Endodermal cell (in vitro differentiated cells): ENCODE measurements at places on chromosomes 16 and 17.

DNA sequence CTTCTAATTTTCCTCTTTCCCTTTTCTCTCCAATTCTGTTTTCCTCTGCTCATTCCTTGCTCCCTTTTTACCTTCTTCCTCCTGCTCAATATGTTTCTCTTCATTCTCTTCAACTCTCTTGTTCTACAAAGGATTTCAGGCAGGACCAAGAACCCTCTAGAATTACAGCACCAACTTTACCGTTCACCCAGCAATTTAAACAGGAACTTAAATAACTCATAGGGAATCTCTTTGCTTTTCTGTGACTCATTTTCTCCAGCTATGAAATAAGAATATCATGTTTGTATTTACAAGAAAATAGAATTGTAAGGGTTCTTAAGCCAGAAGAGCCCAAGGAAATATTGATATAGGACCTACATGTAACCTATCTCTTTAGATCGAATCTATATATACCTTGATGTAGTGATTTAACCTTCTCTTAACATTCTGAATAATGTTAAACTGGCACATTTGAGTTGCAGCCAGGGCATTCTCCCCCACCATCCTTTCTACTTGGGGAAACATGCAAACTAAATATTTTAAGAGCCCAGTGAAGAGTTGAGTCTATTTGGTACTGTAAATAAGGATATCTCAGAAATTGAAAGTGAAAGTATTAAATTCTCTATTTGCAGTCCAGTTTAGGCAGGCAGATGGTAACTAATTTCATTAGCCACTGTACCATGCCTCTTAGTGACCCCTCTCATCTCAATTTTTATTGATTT lies 137.0 kb downstream of the ANKFN1 start:
- DNase-seq = no peak

DNA sequence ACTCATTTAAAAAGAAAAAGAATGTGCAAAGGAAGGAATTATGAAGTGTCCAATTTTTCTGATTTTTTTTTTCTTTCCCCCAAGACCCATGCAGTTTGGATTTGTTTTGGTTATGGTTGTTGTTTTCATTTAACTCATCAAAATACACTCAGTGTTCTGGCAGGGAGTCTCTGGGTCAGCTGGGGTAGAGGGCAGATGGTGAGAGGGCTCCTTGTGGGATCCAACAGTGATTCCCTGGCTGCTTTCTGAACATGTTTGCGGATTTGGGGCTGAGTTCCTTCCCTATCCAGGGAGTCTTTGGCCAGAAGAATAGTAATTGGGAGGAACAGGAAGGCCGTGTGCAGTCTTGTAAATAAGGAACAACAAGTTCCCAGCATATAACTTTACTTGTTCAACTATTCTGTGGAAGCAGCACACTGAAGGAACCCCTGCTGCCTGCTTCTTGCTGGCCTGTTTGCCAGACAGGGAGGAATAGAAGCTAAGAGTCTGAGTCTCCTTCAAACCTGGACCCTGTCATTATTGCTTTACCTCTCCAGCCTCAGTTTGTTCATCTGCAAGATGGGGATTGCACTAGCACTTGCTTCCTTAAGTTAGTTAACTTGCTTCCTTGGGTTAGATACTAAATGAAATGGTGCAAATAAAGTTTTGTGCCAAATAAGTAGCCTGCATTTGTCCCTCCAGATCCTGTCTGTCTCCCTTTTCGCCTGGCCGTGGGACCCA lies 32.1 kb downstream of the C17orf67 start:
- DNase-seq = no peak

DNA sequence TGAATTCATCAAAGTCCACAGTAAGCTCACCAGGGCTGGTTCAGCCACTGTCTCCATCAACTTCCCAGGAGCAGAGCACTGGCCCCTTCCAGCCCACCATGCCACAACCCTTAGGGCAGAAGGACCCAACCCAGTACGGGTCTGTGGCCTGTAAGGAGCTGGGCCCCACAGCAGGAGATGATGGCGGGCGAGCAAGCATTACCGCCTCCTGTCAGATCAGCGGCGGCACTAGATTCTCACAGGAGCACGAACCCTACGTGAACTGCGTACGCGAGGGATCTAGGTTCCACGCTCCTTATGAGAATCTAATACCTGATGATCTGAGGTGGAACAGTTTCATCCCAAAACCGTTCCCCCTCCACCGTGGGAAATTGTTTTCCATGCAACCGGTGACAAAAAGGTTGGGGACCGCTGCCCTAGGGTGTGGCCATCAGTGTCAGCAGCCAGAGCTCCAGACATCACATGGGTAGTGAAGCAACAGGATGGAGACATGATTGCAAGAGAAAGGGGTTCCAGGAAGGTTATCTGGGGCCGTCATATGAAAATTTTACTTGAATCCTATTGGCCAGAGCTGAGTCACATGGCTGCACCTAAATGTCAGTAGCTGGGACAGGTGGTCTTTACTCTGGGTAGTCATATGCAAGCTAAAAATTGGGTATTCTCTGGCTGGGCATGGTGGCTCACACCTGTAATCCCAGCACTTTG lies 12.4 kb upstream of the SLC25A19 start:
- no peak for DNase-seq

GRCh38 chr16:30658731-30659506 lies 688 bp downstream of the FBRS start:
- peak; percentile 73 for DNase-seq

DNA sequence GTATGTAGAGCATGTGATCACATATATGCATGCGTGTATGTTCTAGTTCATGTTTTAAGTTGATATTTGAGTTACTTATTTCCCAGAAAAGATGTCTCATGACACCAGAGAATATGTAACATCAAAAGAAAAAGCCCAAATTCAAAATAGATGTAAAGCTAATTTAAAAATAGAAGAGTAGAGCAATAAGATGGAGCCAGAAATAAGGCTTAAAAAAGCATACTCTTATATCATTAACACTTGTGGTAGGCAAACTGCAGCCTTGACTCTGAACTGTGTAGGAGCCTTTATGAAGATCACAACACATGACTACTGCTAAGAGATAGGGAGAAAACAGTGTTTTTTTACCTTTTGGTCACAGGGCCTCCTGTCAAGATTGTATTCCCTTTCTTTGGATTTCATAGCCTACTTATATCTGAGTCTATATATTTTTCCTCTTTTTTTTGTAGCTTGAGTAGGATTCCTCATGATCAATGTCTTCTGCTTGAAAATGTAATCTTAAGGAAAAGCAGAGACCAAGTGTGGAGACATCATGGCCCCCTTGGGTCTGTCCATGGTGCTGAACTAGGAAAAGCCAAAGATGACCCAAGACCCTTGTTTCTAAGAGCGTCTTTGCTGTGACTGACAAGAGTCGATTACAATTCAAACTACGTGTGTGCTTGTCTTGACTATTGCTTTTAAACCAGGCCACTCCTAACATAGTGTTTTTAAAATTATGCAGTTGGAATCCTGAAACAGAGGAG lies 390.4 kb downstream of the SHISA9 start:
- peak; percentile 83 for DNase-seq

DNA sequence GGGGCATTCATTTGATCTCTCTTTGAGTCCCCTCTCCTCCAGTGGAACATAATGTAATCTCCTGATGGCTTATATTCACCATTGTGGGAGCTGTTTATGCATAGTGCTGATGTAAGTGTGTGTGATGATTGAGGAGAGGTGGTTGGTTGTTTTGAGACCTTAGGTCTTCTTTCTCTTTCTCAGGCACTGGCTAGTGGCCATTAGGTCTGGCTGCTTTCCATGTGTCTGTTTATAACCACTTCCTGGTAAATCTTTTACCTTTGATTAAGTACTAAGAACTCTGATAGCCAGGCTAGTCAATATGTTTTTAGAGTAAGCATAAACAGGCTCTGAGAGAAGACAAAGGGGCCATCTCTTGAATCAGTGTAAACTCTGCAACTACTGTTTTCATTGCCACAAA lies 27.9 kb downstream of the VAT1L start:
- DNase-seq = no peak

GRCh38 chr17:3679531-3680126 lies 11.0 kb downstream of the EMC6 start:
- no peak for DNase-seq

GRCh38 chr16:84868829-84869472 lies 49.2 kb downstream of the CRISPLD2 start:
- no peak for DNase-seq

- no peak for DNase-seq
Measured at GRCh38 chr16:11025120-11025531, 80.8 kb downstream of the CLEC16A start.

- DNase-seq = peak; percentile 100
Measured at GRCh38 chr17:39225959-39226683, 376 bp upstream of the STAC2 start.

GRCh38 chr16:4862639-4863038 lies 15.4 kb downstream of the UBN1 start:
- DNase-seq = no peak

DNA sequence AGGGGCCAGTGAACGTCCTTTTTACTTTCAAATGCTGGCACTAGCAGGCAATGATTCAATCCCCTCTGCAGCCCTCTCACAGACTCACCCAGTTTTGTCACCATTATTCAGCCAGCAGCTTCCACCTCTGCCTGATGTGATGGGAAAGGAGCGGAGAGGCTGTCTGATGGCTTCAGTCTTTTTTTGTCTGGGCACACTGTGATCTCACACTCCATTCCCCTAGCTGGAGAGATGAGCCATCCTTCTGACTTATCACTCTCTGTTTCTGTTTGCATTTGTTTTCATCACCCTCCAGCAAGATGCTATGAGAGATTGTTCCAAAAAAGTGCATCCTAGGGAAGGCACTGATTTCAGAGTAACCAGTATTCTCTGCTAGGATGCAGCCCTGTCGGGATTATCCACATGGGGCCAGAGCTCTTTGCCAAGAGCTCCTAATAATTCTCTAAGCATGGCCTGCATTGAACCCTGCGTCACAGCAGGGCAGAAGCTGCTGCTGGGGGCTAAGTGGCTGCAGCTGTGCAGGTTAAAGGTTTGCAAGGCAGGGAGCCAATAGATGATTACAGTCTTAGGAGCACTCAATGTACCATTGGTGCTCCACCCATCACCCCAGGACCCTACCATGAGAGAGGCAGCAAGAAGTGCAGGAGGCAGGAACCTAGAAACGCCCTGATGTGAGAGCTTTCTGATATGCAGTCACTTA lies 236.1 kb upstream of the C16orf82 start:
- no peak for DNase-seq

DNA sequence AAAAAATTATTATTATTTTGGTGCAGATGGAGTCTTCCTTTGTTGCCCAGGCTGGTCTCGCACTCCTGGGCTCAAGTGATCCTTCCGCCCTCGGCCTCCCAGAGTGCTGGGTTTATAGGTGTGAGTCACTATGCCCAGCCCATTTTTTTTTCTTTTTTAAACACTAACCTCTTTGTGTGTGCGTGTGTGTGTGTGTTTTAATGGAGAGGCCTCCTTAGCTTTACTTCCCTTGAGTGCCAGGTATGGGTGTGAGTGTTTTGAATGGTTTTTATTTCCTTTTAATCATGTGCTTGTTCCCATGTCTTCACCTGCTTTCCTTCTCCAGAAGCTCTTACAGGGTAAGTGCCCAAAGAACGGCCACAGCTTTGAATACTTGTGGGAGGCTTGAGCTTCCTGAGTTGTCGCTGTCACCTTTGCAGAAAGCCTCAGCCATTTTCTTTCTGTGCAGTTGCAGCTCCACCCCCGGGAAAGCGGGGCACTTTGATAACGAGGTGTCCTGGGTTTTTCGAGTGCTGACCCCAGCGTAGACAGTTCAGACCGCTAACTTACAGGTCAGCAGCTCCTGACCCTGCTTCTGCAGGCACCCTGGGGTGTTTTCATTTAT lies 22.6 kb downstream of the AKAP1 start:
- peak; percentile 55 for DNase-seq
